Fibroblast of mammary gland (primary cell): ENCODE measurements at places on chromosomes 11 and 22.

DNA sequence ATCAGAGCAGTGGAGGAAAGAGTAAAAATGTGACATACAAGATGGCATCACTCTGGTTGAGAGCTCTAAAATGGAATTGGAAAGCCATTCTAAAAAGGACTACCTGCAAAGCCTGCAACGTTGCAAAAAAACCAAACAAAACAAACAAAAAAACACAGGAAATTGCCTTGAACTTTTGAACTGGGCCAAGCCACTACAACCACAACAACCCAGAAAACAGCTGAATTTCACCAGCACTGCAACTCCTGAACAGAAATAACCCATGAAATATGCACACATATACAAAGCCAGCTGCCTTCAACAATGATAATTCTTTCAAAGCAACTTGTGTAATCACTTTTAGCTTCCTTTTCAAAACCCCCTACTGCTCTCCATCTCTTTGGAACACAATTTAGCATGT is 326.6 kb upstream of the LRRC4C start:
- no peak for DNase-seq

- DNase-seq: no peak
These were observed 435.5 kb downstream of the TBC1D22A start for GRCh38 chr22:47197773-47198500.

DNA sequence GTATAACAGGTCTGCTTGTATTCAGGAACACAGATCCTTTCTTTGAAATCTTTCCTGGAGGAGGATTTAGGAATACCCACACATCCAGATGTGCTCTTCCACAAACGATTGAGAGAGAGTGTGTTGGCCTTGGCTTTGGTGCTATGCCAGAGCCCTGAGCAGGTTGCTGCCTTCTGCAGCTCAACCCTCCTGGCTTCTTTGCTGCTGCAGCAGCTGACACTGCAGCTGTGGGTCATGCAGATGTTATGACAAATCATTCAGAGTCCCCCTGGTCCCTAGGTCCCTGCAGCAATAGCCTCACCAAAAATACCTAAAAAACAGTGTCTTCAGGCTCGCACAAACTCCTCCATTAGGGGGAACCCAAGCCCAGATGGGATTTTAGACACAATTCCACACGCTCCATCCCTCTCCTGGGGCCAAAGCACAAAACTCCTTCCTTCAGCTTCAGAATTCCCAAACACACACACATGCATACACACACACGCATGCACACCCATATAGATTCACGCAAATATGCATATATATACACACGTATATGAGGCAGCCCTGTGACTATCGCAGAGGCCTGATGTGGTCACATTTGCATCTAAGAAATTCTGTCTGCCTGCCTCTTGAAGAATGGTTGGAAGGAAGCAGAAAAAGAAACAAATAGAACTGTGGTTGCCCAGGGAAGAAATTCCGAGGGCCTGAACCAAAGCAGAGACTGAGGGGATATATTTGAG is 35.4 kb downstream of the SLN start:
- no peak for DNase-seq

DNA sequence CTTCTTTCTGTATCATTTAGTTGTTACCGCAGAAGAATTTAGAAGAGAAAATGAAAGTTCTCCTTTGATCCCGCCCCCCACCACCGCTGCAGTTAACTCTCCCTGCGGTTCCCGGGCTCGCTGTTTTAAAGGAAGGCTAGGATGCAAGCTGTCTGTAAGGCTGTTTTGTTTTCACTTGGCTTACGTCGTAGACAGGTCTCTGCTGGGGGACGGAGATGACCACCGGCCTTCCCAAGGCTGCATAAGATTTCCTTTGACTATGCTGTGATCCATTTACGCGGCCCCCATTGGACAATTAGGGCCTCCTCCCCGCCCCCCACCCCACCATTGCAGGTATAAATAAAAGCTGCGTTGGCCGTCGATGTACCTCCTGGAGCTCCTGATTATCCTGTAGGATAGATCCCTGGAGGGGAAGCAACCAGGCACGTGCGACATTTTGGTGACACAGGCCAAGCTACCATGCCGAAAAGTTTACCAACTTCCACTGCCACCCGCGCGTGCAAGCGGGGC is 1.4 kb upstream of the CPT1A start:
- peak; percentile 17 for DNase-seq

- no peak for DNase-seq
These were observed 339.2 kb downstream of the TENM4 start for GRCh38 chr11:79101656-79102055.

GRCh38 chr22:33209930-33210784 is 152.0 kb upstream of the SYN3 start:
- peak; percentile 49 for DNase-seq

DNA sequence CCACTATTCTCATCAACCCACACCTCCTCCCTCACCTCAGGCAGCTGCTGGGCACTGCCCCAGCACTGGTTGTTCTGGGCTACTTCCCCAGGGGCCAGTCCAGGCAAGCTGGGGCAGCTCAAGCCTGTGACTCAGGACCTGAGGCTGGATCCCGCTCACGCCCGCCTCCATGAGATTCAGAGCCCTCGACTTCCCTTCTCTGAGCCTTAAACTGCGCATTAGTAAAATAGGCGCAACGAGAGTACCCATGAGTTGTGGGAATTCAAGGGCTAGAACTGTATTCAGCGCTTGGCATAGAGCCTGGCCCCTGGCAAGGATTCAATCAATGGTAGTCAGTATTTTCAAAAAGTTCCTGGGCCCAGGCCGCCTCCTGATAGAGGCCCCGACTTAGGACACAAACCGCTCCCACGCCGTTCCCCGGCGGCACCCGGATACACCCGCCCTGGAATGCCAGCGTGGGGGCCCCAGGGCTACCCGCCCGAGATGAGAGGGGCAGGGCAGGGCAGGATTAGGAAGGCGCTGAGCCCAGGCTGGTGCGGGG is 723 bp upstream of the CD82 start:
- DNase-seq: peak; percentile 92

DNA sequence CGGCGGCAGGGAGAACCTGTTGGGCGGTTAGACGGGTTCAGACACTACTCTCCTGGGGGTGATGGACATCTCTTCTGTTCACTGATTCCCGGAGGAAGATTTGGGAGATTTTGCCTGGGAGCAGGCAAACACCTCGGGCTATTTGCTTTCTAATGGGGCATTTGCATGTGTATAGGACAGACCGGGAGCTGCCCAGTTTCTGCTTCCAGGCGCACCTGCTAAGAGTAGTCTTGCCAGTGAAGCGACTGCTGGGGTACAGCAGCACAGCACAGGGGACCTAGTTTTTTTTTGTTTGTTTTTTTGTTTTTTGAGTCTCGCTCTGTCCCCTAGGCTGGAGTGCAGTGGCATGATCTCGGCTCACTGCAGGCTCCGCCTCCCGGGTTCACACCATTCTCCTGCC is 6.8 kb upstream of the H19 start:
- no peak for DNase-seq

GRCh38 chr11:15695096-15695721 is 580.5 kb downstream of the INSC start:
- no peak for DNase-seq

- no peak for DNase-seq
These were observed 23.3 kb downstream of the SCUBE1 start for GRCh38 chr22:43319661-43320486.

- DNase-seq: no peak
These were observed 403 bp downstream of the RBM7 start for GRCh38 chr11:114400915-114401223.

DNA sequence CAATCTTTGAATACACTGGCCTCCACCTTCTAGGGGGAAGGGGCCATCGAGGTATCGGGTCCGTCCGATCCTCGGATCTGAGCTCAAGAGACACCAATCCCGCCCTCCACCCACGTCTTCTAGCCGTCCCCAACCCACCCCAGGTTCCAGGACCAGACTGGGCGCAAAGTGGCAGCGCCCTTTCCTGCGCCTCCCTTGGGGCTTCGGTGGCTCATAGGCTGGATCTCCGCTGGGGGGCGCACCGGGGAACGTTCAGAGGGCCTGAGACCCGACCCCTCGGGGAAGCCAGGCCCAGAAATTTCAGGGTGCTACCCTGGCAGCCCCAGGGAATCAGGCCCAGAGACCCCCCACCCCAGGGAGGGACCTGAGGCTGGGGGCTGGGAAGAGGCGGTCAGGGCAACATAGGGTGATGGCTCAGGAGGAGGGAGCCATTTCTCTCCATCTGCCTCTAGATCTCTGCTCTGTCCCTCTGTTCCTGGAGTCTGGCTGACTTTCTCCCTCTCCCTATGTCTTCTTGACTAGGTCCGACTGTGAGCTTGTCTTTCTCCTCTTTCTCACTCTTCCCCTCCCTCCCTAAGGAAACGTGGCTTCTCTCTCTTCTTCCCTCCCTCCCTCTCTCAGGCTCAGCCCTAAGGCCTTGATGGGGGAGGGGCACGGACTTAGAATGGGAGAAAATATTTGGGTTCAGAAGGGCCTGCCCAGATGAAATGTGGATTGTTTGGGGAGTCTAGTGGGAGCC is 1.1 kb downstream of the CREB3L1 start:
- DNase-seq: peak; percentile 57

- DNase-seq: no peak
These were observed 28.7 kb upstream of the PICK1 start for GRCh38 chr22:38028344-38029130.

DNA sequence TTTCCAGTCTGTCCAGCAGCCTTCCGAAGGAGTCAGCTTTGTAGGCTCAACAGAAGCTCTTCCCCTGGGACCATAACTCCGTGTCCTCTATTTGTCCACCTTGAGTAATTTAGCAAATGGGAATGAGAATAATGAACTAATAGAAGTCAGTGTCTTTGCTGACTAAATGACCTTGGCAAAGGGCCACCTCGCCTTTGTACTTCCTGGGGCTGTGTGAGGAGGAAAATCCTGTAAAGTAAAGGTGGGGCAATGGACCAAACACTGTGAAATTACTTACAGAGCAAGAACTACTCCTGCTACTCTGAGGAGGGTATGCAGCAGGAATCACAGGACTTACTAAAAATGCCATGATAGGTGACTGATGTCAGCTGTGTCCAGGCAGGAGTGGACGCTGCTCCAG is 36.2 kb upstream of the CSNK2A3 start:
- DNase-seq: peak; percentile 35

- DNase-seq: no peak
These were observed 17.2 kb downstream of the SCGB1A1 start for GRCh38 chr11:62435846-62436660.

- peak; percentile 73 for DNase-seq
These were observed 2.0 kb upstream of the FJX1 start for GRCh38 chr11:35615921-35616900.

- DNase-seq: peak; percentile 58
These were observed 193.2 kb upstream of the PLET1 start for GRCh38 chr11:112453601-112454577.
